ENCODE measurements at places on chromosomes 6 and 20.

DNA sequence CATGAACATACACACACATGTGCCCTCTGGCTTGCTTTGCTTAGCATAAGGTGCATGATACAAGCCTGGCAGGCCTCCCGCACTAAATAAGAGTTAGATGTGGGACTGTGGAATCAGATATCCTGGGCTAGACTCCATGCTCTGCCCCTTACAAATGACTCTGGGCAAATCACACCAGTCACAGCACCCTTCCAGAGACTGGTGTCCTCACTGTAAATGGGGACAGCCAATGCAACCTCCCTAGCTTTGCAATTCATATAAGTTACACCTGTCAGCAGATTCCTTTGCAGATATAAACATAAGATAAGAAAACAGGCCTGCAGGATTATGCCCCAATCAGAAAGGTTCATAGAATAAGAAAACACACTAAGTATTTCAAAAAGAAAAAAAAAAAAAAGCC, 174.1 kb downstream of the PTPRT start:
- no peak for DNase-seq

DNA sequence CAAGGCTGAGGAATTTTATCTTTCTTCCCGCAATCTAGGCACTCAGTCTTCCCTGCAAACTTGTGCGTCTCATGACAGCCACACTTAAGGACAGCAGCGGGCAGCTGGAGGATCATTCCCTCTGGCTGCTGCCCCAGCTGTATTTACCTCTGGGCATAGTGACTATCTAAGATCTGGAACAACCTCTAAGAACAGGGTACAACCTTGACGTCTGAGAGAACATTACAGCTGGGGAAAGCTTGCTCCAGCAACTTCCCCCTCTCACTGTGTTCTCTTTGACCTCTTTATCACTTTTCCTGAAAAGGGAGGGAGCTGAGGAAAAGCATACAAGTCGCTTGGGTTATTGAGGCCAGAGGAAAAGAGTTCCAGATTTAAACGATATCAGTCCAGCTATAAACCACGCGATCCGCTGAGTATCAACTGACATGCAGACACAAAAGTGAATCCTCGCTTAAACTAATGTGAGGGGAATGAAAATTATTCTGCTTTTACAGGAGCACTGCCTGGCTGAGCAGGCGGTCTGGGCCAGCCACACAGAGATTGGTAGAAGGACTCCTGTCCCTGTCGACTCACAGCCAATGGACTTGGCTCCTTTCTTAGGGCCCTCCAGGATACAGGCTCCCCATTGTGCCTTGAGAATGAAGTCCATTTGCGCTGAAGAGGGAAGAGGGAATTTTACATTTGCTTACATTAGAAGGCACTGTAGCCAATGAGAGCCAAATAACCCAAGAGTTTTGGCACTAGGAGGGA, 153.3 kb downstream of the QRSL1 start:
- DNase-seq, result no peak

GRCh38 chr20:17660667-17661066, 21.4 kb downstream of the RRBP1 start:
- no peak for DNase-seq

DNA sequence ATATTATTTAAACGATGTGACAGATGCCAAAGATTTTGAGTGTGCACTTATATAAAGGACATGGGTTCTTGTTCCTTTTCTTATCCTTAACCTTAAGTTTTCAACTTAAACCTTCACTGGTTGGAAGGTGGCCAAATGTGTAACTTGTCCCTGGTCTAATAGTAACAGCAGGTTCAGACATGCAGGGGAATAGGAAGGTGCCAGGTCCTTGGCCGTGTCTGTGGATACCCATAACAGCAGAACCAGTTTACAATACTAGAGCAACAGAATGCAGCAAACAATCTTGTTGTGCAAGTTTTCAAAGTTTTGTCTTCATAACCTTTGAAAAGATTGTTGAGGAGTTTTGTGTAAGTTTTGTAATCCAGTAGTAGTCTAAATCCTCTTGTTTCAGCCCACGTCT, 4.4 kb downstream of the MYB start:
- no peak for DNase-seq

GRCh38 chr6:107304421-107305025, 154.8 kb downstream of the PDSS2 start:
- no peak for DNase-seq
